Right ventricle myocardium inferior (tissue), 1 donor: ENCODE measurements at places on chromosomes 4 and X.

- no peak for DNase-seq
Measured at GRCh38 chr4:146654687-146655520, 16.2 kb downstream of the POU4F2 start.

DNA sequence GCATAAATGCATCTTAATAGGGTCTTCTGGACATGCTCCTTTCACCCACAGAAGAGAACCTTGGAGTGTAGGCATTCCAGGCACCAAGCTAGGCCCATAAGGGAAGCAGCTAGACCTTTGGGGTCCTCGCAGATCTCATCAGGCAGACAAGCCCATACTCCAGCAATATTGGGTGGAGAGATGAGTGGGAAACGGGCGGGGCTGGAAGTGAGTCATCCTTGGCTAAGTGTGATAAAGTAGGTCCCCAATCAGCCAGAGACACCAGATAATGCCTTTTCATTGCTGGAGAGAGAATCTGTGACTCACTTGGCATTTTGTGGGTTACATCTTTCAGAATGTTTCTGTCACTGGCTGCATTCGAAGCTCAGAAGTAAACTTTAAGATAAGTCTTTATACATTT lies 133.3 kb upstream of the MBNL3 start:
- no peak for DNase-seq

GRCh38 chrX:44344687-44345086 lies 1.2 kb upstream of the EFHC2 start:
- no peak for DNase-seq

DNA sequence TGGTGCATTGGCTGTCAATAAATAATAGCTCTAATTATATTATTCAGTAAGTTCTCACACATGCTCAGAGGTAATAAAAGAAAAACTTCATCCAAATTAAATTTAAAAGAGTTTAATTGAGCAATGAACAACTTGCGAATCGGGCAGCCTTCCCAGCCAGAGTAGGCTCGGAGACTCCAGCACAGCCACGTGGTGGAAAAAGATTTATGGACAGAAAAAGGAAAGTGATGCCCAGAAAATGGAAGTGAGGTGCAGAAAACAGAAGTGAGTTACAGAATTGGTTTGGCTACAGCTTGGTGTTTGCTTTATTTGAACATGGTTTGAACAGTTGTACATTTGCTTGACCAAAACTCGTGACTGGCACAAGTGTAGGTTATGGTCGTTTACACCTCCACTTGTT lies 13.6 kb upstream of the BOD1L1 start:
- DNase-seq = no peak

DNA sequence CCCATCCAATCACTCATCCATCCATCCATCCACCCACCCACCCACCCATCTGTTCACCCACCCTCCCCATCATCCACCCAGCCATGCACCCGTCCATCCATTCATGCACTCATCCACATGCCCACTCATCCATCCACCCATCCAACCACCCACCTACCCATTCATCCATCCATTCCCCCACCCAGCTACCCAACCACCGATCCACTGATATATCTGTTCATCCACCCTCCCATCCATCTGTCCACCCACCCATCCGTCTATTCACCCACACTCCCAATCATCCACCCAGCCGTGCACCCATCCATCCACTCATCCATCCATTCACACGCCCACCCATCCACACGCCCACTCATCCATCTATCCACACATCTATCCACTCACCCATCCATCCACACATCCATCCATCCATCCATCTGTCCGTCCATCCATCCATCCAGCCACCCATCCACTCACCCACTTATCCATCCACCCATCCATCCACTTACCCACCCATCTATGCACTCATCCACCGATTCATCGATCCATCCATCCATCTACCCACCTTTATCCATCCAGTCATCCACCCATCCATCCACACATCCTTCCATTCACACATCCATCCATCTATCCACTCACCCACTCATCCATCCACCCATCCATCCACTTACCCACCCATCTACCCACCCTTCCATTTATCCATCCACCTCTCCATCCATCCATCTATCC lies 28.4 kb downstream of the ASMTL start:
- no peak for DNase-seq

- no peak for DNase-seq
Measured at GRCh38 chrX:133544115-133544514, 128.8 kb upstream of the GPC4 start.

- DNase-seq = no peak
Measured at GRCh38 chr4:169620880-169621248, 486 bp downstream of the CLCN3 start.

GRCh38 chr4:172153719-172154118 lies 340.5 kb downstream of the GALNTL6 start:
- DNase-seq = no peak

DNA sequence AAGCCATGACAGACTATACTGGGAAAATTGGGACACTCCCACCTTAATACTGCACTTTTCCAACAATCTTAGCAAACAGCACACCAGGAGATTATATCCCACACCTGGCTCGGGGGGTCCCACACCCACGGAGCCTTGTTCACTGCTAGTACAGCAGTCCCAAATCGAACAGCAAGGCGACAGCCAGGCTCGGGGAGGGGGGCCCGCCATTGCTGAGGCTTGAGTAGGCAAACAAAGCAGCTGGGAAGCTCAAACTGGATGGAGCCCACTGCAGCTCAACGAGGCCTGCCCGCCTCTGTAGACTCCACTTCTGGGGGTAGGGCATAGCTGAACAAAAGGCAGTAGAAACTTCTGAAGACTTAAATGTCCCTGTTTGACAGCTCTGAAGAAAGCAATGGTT lies 118.3 kb downstream of the MAGEB5 start:
- DNase-seq = no peak

GRCh38 chr4:185229021-185229818 lies 19.8 kb downstream of the SNX25 start:
- no peak for DNase-seq

- no peak for DNase-seq
Measured at GRCh38 chrX:121191779-121192178, 144.4 kb downstream of the GLUD2 start.

DNA sequence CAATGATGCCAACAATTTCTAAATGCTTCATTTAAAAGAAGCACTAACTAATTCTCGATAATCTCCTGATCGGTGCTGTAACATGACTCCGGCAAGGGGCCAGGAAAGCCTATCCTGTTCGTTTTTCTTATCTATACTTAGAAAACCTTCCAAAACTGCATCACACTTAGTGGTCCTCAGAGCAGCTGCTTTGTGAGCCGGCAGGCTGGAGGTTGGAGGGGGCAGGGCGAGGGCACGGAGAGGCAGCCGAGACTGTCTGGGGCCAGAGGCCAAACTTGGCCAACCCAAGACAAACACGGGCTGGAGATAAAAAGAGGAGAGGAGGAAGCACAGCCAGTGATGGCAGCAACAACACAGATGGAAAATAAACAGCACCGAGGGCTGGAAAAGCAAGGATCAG lies 455.7 kb downstream of the BCOR start:
- no peak for DNase-seq

GRCh38 chr4:110096405-110096804 lies 102.0 kb downstream of the ELOVL6 start:
- DNase-seq = no peak

- no peak for DNase-seq
Measured at GRCh38 chr4:57303012-57303751, 193.0 kb upstream of the IGFBP7 start.

DNA sequence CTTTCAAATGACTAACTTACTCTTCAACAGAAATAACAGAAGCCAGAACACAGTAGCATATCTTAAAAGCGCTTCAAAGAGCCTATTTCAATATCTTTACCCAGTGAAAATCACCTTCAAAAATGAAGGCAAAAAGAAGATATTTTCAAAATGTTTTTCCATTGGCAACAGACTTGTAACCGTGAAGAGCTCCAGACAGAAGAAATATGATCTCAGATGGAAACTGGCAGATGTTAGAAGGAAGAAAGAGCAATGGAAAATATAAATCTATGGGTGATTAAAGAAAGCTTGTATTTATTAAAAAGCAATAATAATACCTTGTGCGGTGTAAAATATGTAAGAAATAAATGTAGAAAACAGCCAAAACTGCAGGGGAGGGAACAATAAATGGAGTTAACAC lies 35.7 kb downstream of the PRKG2 start:
- DNase-seq = no peak

GRCh38 chr4:78512357-78512920 lies 39.1 kb upstream of the ANXA3 start:
- no peak for DNase-seq

DNA sequence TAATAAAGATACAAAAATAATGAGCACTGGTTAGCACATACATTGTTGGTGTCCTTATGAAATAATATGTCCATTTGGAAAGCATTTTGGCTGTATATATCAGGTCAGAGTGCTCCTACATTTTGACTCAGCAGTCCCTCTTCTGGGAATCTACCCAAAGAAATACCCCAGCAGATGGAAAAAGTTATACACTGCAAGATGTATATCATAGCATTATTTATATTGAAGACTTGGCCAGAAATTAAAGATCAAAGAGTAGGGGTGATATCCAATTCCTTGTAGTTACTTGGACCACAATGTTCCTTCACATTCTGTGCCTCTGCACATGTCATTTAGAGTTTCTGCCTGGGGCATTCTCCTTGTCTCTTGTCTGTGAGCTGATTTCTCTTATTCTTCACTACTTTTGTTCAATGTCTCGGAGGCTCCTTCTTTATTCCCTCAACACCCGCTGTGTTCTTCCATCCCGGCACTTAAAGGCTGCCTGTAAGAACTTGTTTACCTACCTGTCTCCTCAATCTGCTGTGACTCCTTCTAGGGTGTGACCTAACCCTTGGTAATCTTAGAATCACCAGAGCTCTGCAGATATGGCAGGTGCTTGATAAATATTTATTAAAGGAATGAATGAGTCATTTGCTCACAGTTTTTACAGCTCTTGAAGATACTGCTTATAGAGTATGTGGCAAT lies 3.1 kb upstream of the TSPAN5 start:
- no peak for DNase-seq

- DNase-seq = no peak
Measured at GRCh38 chr4:109462297-109462696, 28.7 kb downstream of the SEC24B start.

GRCh38 chr4:185723631-185724260 lies 88.2 kb downstream of the SORBS2 start:
- no peak for DNase-seq

- DNase-seq = no peak
Measured at GRCh38 chr4:80077639-80078038, 4.6 kb upstream of the ANTXR2 start.

DNA sequence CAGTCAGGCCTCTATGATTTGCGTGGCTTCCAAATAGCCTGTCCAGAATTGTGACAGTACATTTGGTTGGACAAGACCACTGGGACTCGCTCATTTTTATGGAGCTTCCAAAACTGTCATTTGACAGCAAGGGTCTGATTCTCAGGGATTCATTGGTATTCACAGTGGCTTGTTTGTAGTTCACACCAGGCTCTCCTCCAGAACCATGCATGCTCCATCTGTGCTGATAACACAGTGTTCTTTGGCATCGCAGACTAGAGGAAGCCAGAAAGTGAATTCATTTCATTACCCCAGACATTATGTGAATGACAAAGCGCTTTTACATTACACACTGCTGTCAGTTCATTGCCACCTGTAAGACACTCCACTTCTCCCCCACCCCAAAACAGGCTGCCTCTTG lies 208.3 kb downstream of the ARHGAP10 start:
- DNase-seq = no peak

DNA sequence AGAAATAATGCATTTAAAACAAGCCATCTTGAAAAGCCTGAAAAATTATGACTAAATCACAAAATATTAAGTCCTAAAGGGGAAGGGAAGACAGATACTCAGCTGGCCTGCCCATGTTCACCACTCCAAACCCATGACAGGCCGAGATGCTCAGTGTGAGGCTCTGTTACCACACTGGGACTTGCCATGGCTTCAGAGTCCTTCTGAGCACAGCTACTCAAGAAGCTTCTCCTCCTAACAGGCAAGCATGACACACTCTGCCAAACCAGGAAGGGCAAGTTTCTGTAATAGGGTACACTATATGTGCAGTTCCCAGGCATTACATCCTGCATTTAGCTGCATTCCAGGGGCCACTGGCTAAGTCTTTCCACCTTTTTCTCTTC lies 34.0 kb upstream of the CYBB start:
- DNase-seq = no peak

DNA sequence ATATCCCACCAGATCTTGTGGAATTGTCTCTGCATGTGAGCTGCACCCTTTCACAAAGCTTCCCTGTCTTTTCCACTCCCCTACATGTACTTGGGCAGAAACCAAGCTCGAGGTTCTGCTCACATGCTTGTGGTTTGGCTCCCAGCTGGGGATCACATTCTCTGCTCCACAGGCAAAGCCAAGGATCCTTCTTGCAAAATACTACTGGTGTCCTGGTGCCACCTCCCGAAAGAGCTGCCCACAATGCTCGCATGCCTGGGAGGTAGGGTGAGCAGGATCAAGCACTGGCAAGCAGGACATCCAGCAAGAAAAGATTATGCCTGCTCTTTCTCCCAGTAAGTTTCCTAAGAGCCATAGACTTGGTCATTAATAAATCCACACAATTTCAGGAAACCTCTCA lies 45.1 kb upstream of the PPARGC1A start:
- DNase-seq = peak; percentile 61

DNA sequence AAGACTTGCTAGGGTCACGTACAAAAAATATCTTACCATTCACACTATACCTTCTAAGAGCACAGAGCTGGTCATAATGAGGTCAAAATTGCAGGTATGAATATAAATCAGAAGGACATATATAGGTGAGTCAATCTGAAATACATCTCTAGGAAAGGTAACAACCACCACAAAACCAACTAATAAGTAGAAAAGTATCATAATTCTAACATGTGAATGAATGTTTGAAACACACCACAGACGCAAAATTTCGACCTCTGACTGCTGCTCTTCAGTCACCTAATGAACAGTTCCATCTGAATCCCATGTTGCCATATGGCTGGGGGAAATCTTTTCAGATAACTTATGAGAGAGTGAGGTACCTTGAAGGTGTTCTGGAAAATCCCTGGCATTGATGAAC lies 22.1 kb downstream of the STAP1 start:
- no peak for DNase-seq

GRCh38 chr4:182711211-182711610 lies 206.0 kb downstream of the DCTD start:
- no peak for DNase-seq

DNA sequence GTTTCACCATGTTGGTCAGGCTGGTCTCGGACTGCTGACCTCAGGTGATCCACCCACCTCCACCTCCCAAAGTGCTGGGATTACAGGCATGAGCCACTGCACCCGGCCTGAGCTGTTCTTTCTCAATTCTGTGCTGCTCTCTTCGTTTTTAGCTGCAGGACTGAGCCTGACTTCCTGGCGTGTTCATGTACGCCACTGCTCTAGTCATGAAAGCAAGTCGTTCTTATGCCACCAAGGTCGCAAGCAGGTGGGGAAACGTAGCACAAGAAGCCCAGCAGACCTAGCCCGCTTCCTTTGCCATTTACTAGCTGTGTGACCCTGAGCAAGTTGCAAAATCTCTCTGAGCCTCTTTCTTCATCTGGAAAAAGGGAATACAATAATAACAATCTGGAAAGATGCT lies 43.4 kb downstream of the MED28 start:
- no peak for DNase-seq

GRCh38 chr4:146368209-146368608 lies 153.5 kb downstream of the SLC10A7 start:
- no peak for DNase-seq

- no peak for DNase-seq
Measured at GRCh38 chr4:25867781-25868294, 5.0 kb upstream of the SEL1L3 start.
